ENCODE measurements at places on chromosomes 7 and 10.

- DNase-seq: no peak
These were observed 63.5 kb downstream of the ZNF365 start for GRCh38 chr10:62437696-62438095.

DNA sequence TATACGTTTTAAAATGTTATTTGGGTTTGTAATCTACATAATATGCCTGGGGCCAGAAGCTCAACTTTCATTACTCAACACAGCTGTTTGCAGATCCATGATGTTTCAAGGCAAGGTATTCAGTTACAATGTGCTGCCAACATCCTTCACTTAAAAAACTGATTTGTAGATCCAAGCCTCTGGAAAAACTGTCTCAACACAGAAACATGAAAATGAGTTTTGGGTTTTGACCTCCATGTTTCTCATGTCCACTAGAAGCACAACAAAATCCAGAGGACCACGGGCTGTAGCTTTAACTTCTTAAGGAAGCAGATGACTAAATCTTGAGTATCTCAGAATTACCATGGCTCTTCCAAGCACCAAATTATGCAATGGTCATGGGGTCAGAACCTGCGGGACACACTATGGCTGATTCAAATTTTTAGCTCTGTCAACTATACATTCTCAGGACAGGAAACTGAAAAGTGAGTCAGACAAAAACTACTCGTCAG lies 247.1 kb upstream of the GRB10 start:
- no peak for DNase-seq

GRCh38 chr7:50397320-50397970 lies 52.7 kb downstream of the FIGNL1 start:
- DNase-seq: no peak

DNA sequence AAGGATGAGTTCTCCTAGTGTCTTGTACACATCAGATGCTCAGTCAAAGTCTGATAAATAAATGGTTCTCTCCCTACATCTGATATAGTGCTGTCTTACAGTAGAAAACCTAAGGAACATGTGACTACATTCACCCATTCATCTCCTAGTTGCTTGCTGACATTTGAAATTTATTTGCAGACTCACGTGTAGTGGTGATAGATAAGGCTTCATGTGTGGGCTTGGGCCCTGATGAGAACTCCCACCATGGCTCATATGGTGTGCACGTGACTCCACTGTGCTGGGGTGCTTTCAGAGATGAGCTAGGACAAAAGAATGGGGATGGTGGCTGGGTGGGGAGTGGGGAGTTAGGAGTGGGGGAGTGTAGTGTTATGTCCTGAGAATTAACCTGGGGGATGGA lies 287.3 kb downstream of the RPS24 start:
- DNase-seq: no peak

- no peak for DNase-seq
These were observed 20.6 kb downstream of the KIN start for GRCh38 chr10:7767209-7767608.

DNA sequence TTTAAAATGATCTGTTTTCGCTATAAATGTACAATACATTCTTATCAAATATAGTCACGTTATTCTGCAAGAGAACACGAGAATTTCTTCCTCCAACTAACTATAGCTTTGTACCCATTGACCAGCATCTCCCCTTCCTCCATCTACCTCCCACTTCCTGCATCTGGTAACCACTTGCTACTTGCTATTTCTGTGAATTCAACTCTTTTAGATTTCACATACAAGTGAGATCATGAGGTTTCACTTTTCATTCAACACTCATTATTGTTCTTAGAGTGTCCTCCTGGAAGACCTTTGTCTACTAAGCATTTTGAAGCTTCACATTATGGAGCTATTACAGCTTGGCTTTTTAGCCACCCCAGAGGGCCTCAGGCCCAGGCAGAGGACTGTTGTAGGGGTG lies 741.3 kb upstream of the FZD8 start:
- no peak for DNase-seq

DNA sequence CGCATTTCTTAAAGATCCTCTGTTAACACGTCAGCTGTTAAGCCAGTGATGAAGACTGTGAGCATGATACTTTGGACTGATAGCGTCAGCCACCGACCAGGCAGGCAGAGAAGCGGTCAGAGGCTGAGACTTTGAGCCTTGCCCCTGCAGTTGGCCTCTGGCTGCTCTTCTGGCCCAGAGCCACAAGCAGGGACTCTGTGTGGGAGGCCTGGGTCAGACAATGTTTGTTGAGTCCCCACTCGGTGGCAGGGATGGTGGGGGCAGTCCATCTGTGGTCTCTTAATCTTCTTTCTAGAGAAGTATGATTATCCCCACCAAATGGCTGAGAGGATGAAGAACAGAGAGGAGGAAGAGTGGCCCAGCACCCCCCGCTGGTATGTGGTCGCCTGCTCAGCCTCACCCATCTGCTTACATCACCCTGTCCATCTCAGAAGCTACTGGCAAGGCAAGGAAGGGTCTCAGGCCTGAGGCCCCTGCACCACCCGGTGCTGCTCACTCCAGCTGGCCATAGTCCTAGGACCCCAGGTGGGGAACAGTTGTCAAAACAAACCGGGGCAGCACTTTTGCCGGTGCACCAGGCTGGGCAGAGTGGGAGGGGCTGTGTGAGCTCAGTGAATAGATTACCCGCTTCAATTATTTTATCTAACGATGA lies 202.9 kb downstream of the GRID1 start:
- no peak for DNase-seq

- DNase-seq: no peak
These were observed 338.8 kb upstream of the SEMA3D start for GRCh38 chr7:85525676-85526075.

- DNase-seq: no peak
These were observed 7.2 kb upstream of the CADPS2 start for GRCh38 chr7:122893486-122893885.

DNA sequence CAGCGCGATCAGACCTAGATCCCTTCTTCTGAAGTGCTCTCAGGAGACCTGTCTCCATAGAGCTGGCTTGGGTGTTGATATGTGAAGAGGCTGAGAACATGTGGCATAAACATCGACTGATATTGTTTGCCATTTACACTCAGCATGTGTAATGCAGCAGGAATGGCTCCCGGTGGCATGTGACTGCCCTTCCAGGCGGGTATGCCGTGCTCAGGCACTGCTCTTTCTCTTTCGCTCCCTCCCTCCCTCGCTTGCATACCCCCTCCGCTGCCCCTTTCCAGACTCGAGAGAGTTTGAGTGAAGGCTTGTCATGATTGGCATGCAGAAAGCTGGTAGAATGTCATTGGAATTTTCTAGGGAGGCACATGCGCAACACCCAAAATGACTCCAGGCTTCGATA lies 107.3 kb upstream of the PDCD4 start:
- no peak for DNase-seq

- DNase-seq: no peak
These were observed 546.6 kb downstream of the INHBA start for GRCh38 chr7:41156268-41156667.

DNA sequence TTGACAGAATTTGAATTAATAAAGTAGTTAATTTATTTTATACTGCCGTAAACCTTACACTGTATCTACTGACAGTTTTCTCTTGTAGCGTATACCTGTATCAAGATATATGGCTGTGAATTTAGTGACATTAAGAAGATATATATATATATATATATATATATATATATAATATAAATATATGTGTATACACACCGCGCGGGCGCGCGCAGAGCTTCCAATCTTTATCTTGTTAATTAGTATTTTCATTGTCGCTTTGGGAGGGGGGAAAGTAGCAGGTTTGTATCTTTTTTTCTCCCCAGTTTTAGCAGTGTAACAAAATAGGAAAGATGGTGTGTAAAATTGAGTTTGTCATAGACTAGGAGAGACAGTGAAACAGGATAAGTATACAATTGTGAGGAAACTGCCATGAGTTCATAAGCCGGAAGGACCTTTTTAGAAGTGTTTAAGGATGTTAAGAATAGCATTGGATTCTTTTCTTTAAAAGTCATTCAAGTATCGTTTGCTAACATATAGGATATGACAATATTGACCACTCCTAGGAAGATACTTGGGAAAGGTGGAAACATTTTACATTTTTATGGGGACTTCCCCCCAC lies 2.0 kb downstream of the PLEKHA1 start:
- DNase-seq: no peak

DNA sequence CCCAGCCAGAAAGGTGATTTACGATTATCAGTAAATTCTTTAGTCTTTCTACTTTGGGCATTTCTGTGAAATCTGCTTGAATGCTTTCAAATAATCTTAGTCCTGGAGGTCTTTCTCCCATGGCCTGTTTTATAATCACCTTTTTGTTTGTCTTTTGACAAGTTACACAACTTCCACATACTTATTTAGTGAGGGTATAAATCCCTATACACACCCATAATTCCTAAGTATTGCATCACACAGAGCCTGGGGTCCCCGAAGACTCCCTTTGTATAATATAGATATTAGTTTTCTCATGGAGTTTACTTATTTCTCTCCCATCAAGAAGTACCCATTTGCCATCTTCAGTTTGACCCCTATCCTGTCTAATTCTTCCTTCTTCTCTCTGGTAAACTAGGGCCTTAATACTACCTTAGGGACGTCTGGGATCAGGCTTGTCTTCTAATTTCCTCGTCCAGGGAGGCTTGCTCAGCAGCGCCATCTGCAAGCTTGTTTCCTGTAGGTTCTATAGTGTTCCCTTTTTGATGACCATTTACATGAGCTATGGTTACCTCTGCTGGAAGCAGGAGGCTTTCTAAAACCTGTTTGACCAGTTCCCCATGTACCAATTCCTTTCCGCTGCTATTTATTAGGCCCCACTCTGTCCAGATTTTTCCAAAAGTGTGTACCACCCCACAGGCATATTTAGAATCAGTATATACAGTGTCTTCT lies 8.1 kb downstream of the DNAH11 start:
- DNase-seq: no peak

GRCh38 chr10:112182784-112183328 lies 709 bp downstream of the GPAM start:
- DNase-seq: no peak

GRCh38 chr10:126969310-126969709 lies 64.1 kb downstream of the DOCK1 start:
- DNase-seq: no peak

DNA sequence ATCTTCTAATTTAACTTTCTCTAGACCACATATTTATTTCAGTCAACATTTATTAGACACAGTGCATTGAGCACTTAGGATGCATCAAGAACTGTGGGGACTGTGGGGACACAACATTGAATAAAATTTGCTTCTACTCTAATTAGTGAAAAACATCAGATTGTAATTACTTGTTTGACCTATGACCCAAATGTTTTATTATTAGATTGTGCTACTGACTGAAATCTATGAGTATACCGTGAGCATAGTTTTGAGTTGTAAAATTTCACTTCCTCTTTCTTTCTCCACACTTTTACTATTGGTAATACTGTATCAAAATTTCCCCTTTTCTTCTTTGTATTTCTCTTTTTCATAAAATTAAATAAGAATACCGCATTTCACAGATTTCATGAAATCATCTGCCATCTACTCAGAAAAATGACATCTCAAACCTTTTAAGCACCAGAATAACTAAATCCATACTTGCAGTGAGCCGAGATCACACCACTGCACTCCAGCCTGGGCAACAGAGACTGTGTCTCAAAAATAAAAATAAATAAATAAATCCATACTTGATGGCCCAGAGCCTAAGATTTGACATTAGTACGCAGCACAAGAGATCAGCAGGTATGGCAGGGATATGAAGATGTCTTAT lies 25.4 kb upstream of the INPP5F start:
- peak; percentile 65 for DNase-seq

GRCh38 chr7:73394422-73394821 lies 39.2 kb upstream of the FZD9 start:
- DNase-seq: no peak

GRCh38 chr10:63583909-63584724 lies 62.9 kb downstream of the REEP3 start:
- DNase-seq: no peak

- DNase-seq: no peak
These were observed 38.2 kb upstream of the CUX1 start for GRCh38 chr7:101779267-101779666.

GRCh38 chr7:149285603-149286002 lies 23.6 kb downstream of the ZNF783 start:
- no peak for DNase-seq

GRCh38 chr10:27537787-27538186 lies 33.7 kb downstream of the RAB18 start:
- no peak for DNase-seq

GRCh38 chr10:30155401-30155800 lies 96.0 kb upstream of the JCAD start:
- DNase-seq: no peak

DNA sequence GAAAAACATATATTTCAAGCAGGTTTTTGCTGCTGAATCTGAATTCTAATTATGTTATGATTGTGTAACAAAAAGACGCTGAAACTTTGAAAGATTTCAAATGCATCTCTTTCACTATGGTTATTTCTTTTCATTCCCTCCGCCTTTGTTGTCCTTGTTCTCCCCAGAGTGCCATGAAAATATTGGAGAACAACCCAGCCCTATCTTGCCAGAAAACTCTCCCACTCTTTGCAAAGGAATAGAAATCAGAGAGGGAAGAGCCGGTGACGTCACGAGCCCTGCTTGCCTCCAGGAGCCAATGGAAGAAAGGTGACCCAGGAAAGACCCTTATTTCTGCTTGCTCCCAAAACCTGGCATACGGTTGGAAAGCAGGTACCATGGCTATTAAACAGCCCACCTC lies 3.4 kb downstream of the GFRA1 start:
- DNase-seq: no peak

- no peak for DNase-seq
These were observed 16.3 kb upstream of the CYREN start for GRCh38 chr7:135186841-135187253.

DNA sequence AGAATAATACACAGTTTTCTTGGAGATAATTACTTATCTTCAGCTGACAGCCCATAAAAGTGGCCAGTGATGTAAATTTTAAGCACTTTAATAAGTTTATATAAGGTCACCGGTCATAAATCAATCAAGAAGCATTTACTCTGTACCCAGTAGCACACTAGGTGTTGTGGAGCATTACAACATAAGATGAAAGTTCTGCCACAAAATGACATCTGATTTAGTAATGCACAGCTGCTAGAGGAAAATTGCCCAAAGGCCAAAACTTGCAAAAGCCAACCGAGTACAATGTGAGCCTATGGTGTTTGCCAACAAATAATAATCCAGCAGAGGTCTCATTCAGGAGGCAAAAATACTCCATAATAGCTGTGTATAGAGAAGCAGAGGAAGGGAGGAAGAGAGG lies 63.6 kb downstream of the GPR37 start:
- DNase-seq: no peak

DNA sequence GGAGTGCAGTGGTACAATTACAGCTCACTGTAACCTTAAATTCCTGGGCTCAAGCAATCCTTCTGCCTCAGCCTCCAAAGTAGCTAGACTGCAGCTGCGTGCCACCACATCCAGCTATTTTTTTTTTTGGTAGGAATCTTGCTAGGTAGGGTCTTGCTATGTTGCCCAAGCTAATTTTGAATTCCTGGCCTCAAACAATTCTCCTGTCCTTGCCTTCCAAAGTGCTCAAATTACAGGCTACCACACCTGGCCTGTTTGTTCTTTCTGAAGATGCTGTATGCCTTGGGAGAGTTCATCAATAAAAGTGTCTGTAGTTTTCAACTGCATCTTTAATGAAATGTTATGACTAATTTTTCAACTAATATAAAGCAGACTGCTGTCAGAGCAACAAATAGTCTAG lies 452 bp downstream of the SAMD9 start:
- DNase-seq: no peak
